ENCODE measurements at places on chromosomes 16 and 17. TPM values are rescaled to one million over a fixed set of nuclear protein-coding genes. Genes with fewer than 3 reads are reported as not detected.

The ATP2A3 gene
- 0.78 TPM for total RNA-seq

The BCL6B gene
- 163 TPM for total RNA-seq

The C16orf74 gene
- 38.7 TPM for total RNA-seq

The MARVELD3 gene
- total RNA-seq, result not detected

The LGALS9 gene
- total RNA-seq, result 52.4 TPM

The PRSS33 gene
- total RNA-seq, result not detected

The ZPBP2 gene
- not detected for total RNA-seq

The C16orf46 gene
- 0.53 TPM for total RNA-seq

The ANKS3 gene
- total RNA-seq, result 24.0 TPM

The VTN gene
- not detected for total RNA-seq

The CACNA1G gene
- total RNA-seq, result not detected

The MYCBPAP gene
- 0.25 TPM for total RNA-seq

The SLC7A6 gene
- total RNA-seq, result 68.7 TPM

The DPEP2 gene
- 0.18 TPM for total RNA-seq

The KRTAP1-5 gene
- not detected for total RNA-seq

The VEZF1 gene
- total RNA-seq, result 58.2 TPM

The EME1 gene
- 9.1 TPM for total RNA-seq

The YWHAE gene
- total RNA-seq, result 848 TPM

The ASGR2 gene
- not detected for total RNA-seq

The TAF15 gene
- 244 TPM for total RNA-seq

The ODAD4 gene
- total RNA-seq, result 0.60 TPM

The SHCBP1 gene
- total RNA-seq, result 42.2 TPM

The ACSF2 gene
- total RNA-seq, result 24.6 TPM

The CCNF gene
- total RNA-seq, result 48.9 TPM

The MT1H gene
- total RNA-seq, result not detected

The TP53TG3 gene
- total RNA-seq, result not detected

The PHB1 gene
- total RNA-seq, result 231 TPM

The SGCA gene
- total RNA-seq, result not detected

The CA7 gene
- total RNA-seq, result not detected

The BEAN1 gene
- not detected for total RNA-seq

The SCNN1B gene
- not detected for total RNA-seq

The SLC38A10 gene
- total RNA-seq, result 113 TPM

The GLYR1 gene
- total RNA-seq, result 107 TPM

The RAMP2 gene
- 106 TPM for total RNA-seq

The CCL3 gene
- not detected for total RNA-seq

The C17orf107 gene
- total RNA-seq, result 1.0 TPM

The STAT5B gene
- total RNA-seq, result 53.1 TPM

The ATMIN gene
- total RNA-seq, result 25.3 TPM

The RHBDL3 gene
- not detected for total RNA-seq

The MC1R gene
- total RNA-seq, result 4.0 TPM

The MT1M gene
- total RNA-seq, result 1.8 TPM

The HAS3 gene
- 1.8 TPM for total RNA-seq

The CA10 gene
- not detected for total RNA-seq

The FSCN2 gene
- total RNA-seq, result 0.58 TPM

The KRT9 gene
- total RNA-seq, result not detected

The CDK5R1 gene
- 3.9 TPM for total RNA-seq

The CPD gene
- 63.6 TPM for total RNA-seq

The EVPLL gene
- total RNA-seq, result not detected

The RAB37 gene
- 0.21 TPM for total RNA-seq

The FOXJ1 gene
- total RNA-seq, result not detected

The TMEM220 gene
- total RNA-seq, result 10.4 TPM

Measured in endothelial cell of umbilical vein (primary cell).